ENCODE measurements at places on chromosomes 1 and 21.

GRCh38 chr21:44555200-44555875 lies 3.3 kb downstream of the KRTAP10-3 start:
- no peak for DNase-seq

- no peak for DNase-seq
Measured at GRCh38 chr1:92473781-92474495, 12.8 kb downstream of the GFI1 start.

- no peak for DNase-seq
Measured at GRCh38 chr21:37166733-37167132, 93.7 kb downstream of the TTC3 start.

DNA sequence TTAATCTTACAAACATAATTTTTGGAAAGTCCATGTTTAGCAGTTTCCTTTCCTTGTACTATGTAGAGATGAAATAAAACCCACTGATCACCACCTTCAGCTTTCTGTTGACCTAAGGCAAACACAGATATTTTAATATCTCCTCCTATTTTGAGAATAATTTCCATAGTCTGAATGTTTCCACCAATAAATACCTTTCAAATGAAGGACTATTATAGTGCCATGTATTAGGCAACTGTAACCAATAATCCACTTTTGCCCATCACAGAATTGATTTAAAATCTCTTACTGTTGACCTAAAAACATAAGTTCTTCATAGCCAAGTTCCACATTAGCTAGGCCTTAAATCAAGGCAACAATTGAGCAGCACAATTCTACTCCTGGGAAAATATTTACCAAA lies 1.8 kb downstream of the CDC42BPA start:
- DNase-seq = no peak

DNA sequence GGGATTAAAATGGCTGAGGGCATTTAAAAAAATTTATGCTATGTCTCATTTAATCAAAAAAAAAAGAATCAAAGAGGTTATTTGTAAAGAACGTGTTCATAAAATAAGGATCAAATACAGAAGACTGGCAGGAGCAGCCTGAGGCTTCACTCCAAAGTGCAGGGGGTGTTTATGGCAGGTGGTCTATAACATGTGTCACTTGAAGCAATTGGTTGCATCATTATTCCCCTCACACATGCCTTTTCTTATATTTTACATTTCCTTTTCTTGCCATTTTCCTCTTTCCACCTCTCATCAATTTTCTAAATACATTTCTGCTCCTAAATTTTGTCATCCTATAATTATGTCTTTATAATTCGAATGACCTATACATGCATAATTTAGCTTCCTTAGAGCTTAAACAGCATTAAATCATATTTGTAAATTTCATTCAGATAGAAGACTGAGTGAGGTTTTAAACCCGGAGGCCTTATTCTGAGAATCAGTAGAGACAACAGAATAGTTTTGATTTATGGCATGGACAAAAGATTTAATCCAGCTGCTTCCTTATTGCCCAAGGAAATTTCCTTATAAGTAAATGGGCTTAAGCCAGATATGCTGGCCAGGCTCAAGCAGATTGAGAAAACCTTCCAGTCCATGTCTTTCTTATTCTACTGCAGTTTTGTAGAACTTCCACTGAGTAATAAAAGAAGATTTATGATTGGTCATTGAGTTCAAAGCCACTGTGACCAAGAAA lies 322.8 kb downstream of the TGFB2 start:
- no peak for DNase-seq

DNA sequence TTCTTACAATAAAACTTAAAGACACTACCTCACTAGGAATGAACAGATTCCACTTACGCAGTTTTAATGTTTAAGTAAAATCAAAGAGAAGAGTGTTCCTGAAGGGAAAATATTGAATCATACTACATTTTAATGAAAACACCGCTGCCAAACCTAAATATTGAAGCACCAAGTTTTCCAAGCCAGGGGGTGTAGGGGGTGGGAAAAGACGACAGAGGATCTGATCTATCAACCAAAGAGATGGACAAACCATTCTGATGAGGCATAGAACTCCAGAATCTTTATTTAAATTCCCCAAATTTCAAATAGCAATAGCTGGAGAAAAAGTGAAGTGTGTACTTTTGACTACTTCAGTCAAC lies 1.2 kb downstream of the ELK4 start:
- no peak for DNase-seq

GRCh38 chr1:119679223-119679622 lies 31.2 kb upstream of the ZNF697 start:
- DNase-seq = no peak

DNA sequence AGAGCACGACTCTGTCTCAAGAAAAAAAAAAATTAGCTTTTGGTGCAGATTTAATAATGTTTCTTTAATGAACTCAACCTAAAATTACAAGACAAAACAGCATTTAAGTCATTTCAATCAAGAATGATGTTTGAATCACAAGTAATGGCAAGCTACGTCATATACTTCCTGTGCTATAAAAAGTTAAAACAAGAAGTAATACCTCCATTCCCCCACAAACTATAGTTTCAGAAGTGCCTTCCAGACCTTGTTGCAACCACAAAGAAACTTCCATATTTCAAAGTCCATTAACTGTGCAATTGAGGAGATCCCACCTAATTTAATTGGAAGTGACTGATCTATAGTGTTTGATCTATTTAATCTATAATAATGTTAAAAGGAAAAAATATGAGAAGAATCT lies 15.1 kb downstream of the NRDC start:
- DNase-seq = no peak

DNA sequence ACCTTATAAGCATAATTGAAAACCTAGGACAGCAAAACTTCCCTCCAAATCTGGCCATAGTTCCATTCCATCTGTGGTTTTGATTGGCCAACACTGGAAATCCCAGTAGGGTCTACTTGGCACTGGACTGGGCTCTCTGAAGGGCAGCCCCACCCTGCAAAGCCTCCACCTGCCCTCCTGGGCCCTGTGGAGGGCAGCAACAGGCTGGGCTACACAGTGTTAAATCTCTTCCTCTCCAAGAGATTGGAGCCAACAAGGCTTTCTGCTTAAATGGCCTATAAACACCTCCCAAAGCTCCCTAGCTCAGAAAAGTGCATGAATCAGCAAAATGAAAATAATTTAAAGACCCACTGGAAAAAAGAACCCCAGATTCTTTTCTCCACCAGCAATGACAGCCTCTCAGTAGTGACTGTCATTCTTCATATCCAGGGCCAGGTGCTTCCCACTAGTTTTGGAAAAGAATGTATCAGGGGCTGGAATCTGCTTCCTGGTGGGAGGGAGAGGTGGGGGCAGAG lies 58.5 kb downstream of the BEND5 start:
- DNase-seq = no peak

GRCh38 chr1:105636052-105636451 lies 1420.4 kb upstream of the PRMT6 start:
- no peak for DNase-seq

- peak; percentile 47 for DNase-seq
Measured at GRCh38 chr1:15885701-15886610, 38.4 kb downstream of the SPEN start.

GRCh38 chr21:28100366-28100765 lies 892.3 kb downstream of the LTN1 start:
- no peak for DNase-seq

DNA sequence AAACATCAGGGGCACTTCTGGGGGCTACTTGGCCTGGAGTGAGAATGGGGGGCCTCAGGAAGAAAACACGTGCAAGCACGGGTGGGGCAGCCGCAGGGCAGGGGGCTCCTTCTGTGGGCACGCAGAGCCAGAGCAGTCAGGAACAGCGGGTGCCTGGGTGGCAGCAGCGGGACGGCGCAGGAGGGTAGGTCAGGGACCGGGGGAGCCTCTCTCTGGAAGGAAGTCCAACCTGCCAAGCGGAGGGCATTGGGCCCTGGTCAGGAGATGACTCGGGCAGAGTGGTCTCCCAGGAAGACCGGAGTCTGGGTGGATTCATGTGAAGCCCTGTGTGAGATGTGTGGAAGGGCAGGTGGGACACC lies 27.1 kb downstream of the CTNNBIP1 start:
- no peak for DNase-seq

DNA sequence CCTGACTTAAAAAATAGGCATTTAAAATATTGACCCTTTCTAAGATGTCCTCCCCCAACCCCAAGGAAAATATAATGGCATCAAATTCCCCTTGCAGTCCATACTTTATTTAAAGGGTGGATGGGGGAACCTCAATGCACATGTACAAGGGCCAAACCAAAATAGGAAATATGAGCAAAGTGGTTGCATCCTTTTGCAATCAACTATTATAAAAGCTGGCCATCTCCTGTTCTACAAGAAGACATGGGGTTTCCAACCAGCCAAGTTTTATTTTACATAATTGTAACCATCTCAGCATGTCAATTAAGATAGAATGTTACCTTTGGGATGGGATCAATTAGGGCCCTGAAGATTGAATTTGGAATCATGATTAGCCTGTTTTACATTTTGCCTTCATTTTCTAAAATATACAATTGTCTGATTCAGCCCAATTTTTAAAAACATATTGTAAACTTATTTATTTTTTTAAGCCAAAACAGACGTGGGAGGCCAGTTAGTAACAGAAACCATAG lies 146.7 kb upstream of the NFIA start:
- DNase-seq = no peak

DNA sequence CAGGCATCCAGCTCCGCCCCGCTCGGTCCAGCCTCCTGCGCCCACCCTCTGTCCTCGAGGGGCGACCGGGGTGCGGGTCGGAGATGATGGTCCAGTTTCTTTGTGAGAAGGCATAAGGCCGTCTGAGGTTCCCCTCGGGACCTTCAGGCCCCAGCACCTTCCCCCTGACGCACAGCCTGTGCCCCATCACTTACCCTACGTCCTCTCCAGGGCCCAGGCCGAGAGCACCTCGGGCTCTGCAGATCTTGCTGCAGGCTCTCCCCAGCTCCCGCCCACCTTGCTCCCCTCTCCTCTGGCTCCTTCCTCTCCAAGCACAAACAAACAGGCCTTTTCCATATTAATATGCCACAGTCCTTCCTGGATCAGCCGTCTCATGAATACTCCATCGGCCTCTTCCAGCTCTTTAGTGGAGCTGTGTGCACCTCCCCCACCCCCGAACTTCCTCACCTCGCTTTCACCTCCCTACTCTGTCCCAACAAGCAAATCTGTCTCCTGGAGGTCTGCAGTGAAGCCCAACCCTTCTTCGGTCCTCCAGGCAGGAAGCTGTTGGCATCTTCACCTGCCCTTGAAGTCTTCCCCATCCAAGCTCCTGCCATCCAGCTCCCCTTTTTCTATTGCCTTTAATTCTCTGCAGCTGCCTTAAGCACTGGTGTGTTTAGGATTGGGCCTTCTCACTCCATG lies 448 bp upstream of the COL9A2 start:
- DNase-seq = no peak

- no peak for DNase-seq
Measured at GRCh38 chr1:87478231-87478630, 149.6 kb downstream of the LMO4 start.

GRCh38 chr1:245693116-245693793 lies 538.5 kb downstream of the KIF26B start:
- DNase-seq = no peak

GRCh38 chr21:25960402-25960801 lies 210.2 kb downstream of the APP start:
- no peak for DNase-seq

- DNase-seq = no peak
Measured at GRCh38 chr1:53739109-53739681, at the start of gene GLIS1. TSS of gene GLIS1 (minus strand) at chr1:53739164. CDS start at chr1:53738064, 1,100 bp downstream.

- no peak for DNase-seq
Measured at GRCh38 chr21:24023936-24024335, 1583.3 kb downstream of the MRPL39 start.

GRCh38 chr1:23577056-23578004 lies 18.0 kb upstream of the ID3 start:
- DNase-seq = no peak

DNA sequence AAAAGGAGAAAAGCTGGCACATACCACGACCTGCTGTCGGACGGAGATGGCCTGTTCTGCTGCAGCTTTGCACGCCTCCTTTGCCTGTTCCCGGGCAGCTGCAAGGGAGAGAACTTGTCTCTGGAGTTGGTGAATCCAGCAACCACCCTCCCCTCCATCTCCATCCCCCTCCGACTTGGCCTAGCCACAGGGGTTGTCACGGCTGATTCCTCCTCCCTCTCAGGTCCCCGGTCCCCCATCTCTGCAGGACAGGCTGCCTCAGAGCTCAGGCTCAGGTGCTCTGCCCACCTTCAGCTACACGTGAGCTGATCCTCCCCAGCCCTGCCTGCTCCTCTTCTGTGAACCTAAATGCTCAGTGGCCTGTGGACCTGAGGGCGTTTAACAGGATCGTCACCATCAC lies 11.1 kb upstream of the SRM start:
- no peak for DNase-seq

- no peak for DNase-seq
Measured at GRCh38 chr21:28283641-28284490, 708.8 kb downstream of the LTN1 start.

- DNase-seq = no peak
Measured at GRCh38 chr1:113813218-113813617, 942 bp upstream of the RSBN1 start.

- DNase-seq = no peak
Measured at GRCh38 chr1:83942914-83943313, 56.0 kb downstream of the TTLL7 start.

DNA sequence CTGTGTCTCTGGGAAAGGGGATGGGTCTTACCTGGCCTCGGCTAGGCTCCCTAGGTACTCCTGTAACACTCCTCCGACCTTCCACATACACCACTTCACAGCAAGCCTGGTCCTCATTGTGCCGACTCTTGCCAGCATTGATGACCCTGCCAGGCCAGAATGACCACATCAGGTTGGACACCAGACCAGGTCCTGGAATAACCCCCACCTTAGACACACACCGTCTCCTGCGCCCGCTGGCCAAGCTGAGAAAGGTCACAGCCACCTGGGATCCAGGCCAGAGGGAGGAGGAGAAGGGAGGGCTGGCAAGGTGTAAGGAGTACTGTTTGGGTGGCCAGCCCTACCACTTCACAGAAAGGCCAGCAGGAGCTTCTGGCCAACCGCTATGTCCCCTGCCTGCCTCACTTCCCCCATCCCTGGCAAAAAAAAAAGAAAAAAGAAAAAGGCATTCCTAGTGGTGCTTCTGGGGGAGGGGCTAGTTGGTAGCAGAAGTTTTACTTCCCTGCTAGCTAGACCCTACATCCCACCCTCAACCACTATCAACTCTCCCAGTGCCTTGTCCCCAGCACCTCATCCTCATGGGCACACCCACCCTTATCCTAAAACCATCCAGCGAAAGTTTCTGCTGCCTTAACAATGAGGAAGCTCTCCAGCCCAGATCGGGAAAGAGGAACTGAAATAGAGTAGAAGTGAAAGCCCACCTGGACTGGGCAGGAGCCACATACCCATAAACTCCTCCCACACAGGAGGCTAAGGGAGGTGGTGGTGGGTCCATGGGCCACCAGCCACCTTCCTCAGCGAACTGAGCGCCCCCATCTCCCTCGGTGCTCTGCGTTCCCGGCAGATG lies 1.4 kb downstream of the PPM1J start:
- no peak for DNase-seq
